ENCODE measurements at places on chromosomes 2 and 18. TPM values are rescaled to one million over a fixed set of nuclear protein-coding genes. Genes with fewer than 3 reads are reported as not detected.

Gene GULP1
- 34.2 TPM for total RNA-seq

Gene UPP2
- total RNA-seq, result not detected

Gene CROCC2
- total RNA-seq, result not detected

Gene PPIG
- 37.8 TPM for total RNA-seq

Gene GAREM2
- total RNA-seq, result not detected

Measured in HFFc6 (cell line).